Activated CD8-positive, alpha-beta memory T cell treated with anti-CD3 and anti-CD28 coated beads for 1 hour (primary cell): ENCODE measurements at places on chromosomes 12 and 14.

DNA sequence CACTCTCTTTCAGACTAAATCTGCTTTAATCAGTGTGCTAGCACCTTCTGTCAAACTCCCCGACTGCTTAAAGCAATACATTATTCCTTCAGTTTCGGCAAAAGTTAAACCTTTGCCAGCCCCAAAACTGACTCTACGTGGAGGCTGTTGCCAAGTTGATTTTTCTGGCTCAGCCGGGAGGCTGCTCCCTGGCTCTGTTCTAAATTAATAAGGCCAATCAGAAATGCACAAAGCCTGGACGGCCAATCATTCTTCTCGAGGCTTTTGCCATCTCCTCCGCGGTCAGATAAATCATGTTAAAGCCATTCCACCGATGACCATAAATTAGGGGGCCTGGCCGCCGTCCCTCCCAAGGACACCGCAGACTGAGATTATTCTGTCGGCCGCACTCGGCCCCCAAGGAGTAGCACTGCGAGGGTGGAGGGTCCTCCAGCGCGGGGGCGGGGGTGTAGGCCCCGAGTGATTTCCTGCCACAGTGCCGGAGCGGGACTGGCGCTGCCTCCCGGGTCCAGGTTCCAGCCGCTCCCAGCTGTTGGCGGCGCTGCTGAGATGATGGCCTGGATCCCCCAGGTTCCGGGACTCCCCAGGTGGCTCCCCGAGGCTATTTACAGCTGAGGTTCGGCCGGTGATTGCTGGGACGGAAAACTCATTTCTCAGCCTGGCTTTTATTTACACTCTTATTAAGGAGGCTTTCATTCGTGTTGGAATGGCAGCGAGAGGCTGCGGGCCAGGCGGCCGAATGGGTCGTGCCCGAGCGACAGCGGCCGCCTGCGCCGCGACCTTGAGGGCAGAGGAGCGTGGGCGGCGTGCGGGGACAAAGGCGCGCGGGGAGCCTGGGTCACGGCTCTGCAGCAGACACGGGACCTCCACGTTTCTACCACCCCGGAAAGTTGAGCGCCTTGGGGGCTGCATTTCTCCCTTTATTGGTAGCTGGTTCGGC is 165.1 kb downstream of the MON2 start:
- no peak for DNase-seq

DNA sequence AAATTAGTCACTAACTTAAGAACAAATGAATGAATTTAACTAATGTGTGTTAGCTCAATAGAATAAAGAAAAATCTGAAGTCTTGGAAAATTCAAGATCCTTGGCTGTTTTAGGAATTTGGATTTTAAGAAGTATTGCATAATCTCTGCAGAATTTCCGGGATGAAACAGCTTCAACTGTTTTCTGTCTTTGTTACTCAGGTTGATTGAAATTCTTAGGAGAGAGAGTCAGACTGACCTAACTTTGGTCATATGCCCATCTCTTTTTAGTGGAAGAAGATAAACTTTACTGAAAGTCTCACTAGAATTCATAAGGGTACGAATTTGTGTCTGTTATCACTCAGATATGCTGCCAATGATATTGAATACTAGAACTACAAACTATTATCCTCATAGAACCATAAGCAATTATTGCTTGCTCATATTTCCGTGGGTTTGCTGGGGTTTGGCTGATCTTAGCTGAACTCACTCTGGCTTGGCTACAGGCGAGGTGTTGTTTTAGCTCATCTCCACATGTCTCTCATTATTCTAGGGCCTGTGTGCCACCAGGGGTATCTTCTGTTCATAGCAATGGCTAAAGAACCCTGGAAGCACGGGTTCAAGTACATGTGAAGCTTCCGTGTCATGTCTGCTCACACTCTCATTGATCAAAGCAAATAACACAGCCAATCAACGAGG is 257.4 kb upstream of the NOVA1 start:
- DNase-seq, result no peak

- no peak for DNase-seq
These were observed 44.7 kb downstream of the GPHB5 start for GRCh38 chr14:63273717-63274655.

GRCh38 chr12:31362115-31362758 is 36.3 kb upstream of the SINHCAF start:
- DNase-seq, result no peak

DNA sequence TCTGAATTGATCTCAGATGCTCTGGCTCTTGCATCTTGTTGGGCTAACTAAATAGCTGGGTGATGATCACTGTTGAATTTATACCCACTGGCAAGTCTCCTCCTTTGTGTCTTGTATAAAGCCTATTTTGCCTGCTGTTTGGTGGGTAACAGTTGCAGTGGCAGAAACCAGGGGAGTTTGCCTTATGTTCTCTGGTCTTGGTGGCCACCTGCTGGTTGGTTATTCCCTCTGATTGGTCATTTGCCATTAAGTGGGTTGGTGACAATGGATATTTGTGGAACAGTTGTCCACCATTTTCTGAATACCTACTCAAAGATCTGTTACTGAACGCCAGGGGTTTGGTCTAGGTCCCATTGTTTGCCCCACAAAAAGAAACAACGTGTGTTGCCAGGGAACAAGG is 52.1 kb downstream of the AVPR1A start:
- DNase-seq, result no peak

DNA sequence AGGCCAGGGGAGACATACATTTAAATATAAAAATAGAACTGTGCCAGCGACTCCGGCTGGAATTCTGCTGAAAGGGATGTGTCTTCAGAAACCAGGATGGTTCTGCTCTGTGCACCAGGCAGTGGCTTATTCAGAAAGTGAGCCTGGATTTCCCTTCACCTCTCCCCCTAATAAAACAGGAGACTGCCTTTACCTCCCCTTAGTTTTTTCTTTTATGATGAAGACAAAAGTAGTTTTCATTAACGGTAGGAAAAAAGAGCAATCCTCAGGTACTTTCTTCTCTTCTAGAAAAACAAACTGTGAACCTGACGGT is 346 bp downstream of the SLC7A8 start:
- no peak for DNase-seq

DNA sequence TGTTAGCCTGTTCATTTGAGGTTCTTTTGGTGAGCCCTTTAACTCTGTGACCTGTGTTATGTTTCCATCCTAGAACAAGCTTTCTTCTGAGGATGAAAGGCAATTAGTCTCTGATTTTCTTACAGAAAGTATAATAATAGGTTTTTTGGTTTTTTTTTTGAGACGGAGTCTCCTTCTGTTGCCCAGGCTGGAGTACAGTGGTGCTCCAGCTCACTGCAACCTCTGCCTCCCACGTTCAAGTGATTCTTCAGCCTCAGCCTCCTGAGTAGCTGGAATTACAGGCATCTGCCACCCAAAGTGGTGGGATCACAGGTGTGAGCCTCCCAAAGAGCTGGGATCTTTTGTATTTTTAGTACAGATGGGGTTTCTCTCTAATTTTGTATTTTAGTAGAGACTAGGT is 52.7 kb upstream of the SYNE2 start:
- no peak for DNase-seq

DNA sequence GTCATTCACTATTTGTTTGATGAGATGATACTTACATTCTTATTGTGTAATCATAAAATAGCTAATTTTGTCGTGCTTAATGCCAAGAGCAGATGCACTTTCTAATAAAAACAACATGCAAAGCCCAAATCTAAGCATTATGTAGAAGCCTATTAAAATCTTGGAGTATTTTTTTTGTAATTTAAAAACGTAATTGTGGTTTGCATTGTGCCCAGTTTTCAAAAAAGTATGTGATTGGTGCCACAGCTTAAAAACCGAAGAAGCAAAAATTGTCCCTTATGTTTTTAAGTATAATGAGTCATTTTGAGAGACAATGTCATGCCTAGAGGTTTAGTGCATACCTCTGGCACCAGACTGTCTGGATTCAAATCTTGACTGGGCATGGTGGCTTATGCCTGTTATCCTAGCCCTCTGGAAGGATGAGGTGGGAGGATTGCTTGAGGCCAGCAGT is 464.8 kb upstream of the RGS6 start:
- DNase-seq, result no peak

DNA sequence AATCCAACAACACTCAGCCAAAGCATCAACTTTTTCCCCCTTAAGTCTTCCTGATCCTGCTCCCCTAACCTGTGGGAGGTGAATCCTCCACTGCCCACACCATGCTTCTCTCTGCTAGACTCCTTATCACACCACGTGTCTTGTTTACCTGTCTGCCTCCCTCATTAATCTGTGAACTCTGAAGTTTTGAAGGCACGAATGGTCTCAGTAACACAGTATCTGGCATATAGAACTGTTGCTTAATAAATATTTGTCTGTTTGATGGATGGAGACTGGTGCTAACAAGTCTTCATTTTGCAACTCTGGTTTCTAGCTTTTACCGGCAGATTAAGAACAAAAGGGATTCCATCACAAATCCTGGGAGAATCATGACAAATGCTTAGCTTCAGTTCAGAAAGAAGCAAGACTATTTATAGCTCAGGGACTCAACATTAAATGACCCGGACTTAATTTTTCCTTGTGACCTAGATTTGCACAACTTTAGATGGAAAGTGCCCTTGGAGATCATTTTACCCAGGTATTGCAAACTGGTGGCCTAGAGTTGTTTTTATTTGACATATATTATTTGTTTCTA is 267.4 kb downstream of the APAF1 start:
- DNase-seq, result no peak

GRCh38 chr12:33184161-33184560 is 255.5 kb downstream of the SYT10 start:
- DNase-seq, result no peak
